HCEC 1CT (cell line): ENCODE measurements at places on chromosomes 1 and 21.

- DNase-seq: peak; percentile 49
Measured at GRCh38 chr1:87961992-87962391, 633.3 kb downstream of the LMO4 start.

DNA sequence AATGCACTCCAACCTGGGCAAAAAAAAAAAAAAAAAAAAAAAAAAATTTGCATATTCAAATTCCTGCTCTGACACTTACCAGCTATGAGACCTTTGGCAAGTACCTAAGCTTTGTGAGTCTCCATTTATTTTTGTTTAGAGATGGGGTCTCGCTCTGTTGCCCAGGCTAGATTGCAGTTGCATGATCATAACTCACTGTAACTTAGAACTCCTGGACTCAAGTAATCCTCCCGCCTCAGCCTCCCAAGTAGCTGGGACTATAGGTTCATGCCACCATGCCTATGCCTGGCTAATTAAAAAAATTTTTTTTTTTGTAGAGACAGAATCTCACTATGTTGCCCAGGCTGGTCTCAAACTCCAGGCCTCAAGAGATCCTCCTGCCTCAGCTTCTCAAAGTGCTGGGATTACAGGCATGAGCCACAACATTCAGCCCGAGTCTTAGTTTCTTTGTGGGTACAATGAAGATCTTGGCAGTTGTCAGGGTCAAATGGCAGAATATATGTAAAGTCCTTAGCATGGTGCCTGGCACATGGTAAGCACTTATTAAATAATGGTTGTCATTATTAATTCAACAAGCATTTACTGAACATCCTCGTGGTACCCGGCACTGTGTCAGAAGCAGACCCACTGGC is 53.5 kb upstream of the TENT5B start:
- no peak for DNase-seq

DNA sequence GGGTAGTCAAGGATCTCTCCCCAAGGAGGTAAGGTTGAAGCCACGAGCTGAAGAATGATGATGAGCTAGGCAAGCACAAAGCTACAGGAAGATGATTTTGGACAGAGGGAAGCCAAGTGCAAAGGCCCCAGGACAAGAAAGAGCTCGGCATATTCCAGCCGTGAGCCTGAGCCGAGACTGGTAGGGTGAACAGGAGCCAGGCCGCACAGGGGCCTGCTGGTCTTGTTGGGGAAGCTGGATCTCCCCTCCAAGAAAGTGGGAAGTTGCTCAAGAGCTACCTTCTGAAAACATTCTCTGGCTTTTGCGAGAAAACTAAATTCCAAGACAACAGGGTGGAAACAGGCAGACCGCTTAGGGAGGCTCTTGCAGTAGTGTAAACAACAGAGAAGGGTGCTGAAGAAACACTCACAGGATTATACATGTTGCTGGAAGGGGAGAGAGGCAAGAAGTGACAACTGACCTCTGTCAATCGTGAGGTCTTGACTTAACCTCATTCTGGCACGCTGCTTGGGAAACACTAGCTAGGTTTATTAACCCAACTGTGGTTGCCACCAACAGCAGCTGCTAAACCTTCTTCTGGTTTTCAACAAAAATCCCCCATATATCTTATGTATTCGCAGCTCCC is 625.2 kb downstream of the SMYD3 start:
- no peak for DNase-seq

DNA sequence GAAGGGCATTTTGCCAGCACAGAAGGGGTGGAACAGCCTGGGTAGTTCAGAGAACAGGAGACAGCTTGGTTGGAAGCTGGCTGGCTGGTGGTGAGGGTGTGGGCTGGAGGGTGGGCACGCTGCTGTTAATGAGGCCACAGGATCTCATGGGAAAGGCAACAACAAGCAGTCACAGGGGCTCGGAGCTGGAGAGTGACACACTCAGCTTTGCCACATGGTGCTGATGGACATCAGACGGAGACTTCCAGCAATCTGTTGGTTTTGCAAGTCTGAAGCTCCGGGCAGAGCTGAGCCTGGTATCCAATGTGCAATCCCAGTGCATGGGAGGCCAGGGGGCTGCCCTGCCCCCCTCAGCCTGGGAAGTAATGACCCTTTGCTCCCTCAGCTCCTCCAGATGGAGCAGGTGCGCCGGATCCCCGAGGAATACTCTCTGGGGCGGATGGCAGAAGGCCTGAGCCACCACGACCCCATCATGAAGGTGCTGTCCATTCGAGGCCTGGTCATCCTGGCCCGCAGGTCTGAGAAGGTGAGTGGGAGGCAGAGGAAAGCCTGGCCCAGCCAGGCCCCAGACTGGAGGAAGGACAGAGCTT is 15.6 kb upstream of the TTC4 start:
- no peak for DNase-seq

DNA sequence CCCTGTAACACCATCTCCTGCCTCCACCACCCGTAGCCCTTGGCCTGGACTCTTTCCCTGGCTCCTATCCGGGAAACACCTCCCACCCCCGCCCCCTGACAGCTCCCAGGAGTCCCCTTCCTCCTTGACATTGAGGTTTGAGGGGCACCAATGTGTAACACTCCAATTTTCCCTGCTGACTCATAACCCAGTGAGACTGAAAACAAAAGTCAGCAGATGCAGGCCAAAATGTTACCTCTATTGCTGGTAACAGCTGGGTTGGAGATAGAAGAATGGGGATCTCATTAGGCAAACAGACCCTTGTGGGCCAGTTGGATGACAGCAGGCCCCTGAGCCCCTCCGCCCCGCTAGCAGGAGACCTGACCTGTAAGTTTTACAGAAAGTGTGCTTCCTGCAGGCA is 237.2 kb downstream of the KAZN start:
- DNase-seq: no peak

- DNase-seq: no peak
Measured at GRCh38 chr1:51729824-51730301, 113.0 kb downstream of the OSBPL9 start.

DNA sequence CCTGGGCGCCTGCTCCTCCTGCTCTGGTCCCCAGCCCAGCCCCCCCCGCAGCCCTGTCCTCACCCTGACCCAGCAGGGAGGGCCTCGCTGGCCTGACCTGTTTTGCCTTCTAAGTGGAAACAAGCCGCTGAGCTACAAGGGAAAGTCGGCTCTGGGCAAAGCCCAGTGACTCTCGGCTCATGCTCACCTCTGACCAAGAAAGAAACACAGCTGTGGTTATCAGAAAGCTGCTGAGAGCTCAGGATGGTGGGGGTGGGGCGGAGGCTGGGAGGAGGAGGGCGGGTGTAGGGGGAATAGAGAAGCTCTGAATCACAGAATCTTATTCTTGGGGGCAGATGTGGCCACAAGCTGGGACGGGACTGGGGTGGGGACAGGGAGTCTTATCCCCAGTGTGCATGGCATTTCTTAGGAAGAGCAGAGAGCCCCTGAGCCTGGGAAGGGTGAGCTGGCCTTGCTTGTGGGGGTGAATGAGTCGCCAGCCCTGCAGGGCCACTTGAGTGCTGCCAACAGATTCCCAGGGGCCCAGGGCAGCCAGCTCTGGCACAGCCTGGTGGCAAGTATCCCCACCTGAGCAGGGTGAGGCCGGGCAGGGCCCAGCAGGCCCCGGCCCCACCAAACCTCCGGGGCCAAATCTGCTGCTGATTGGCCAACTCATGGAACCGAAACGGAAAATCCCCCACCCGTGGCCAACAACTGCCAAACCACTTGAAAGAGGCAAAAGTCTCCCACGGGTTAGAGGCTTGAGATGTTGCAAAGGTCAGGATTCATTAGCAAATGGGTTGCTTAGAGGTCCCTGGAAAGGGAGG is 120.6 kb downstream of the SPSB1 start:
- DNase-seq: peak; percentile 87

DNA sequence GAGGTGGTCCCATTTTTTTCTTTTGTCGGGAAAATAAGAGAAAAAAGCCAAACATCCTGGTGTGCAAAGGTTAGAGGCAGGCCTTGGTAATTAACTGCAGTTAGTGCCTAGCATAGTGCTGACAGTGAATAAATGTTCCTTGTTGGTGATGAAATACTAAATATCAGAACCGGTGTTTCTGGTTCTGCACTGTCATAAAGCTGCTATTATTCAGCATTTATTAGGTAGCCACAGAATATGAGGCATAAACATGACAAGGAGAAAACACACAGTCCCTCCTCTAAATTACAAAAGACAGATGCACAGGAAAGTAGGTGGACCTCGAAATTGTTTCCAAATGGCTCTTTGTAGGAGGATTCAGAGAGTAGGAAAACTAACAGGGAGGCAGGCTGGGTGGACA is 122.0 kb upstream of the ADGRL2 start:
- no peak for DNase-seq

DNA sequence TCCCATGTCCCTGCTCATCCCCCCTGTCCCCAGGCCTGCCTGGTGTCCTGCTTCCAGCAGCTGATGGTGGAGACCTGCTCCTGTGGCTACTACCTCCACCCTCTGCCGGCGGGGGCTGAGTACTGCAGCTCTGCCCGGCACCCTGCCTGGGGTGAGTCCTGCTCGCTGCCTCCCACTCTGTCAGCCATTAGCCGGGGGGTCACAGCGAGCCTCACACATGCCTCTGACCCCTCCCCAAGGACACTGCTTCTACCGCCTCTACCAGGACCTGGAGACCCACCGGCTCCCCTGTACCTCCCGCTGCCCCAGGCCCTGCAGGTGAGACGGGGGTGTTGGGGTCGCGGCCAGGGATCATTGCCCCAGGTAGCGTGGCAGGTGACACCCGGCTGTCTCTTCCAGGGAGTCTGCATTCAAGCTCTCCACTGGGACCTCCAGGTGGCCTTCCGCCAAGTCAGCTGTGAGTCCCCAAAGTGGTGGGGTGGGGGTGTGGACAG is 10.0 kb downstream of the SCNN1D start:
- no peak for DNase-seq

- no peak for DNase-seq
Measured at GRCh38 chr21:45822429-45823099, 159.0 kb upstream of the COL6A1 start.

DNA sequence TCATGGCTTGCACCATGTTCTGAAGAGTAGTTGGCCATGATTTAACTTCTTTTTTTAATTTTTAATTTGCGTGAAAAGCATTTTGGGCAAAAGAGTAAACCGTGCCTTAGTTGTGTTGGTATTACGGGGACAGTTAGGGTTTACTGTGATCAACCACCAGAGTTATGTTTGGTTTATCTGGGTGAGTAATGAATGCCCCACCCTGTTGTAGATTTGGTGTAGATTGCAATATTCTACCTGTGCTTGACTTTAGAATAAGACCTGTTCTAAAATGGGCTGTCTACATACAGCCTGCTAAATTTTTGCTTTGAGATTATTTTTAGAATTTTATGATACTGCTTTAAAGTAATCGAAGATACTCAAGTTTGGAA is 1.4 kb downstream of the USP25 start:
- DNase-seq: no peak

DNA sequence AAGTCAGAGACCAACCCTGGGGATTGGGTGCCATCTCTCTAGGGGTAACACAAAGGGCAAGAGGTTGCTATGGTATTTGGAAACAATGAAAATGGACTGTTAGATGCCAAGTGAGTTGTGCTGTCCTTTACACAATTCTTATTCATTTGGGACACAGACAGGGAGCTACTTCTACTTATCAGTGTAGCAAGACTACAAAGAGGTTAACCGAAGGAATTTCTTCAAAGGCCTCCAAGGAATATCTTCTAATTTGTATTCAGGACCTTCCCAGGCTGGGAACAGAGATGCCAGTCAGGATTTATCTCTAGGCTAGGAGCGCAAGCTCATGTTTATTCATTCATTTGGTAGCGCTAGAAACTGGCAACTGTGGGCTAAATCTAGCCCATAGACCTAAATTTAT is 2.6 kb downstream of the NAXE start:
- no peak for DNase-seq

DNA sequence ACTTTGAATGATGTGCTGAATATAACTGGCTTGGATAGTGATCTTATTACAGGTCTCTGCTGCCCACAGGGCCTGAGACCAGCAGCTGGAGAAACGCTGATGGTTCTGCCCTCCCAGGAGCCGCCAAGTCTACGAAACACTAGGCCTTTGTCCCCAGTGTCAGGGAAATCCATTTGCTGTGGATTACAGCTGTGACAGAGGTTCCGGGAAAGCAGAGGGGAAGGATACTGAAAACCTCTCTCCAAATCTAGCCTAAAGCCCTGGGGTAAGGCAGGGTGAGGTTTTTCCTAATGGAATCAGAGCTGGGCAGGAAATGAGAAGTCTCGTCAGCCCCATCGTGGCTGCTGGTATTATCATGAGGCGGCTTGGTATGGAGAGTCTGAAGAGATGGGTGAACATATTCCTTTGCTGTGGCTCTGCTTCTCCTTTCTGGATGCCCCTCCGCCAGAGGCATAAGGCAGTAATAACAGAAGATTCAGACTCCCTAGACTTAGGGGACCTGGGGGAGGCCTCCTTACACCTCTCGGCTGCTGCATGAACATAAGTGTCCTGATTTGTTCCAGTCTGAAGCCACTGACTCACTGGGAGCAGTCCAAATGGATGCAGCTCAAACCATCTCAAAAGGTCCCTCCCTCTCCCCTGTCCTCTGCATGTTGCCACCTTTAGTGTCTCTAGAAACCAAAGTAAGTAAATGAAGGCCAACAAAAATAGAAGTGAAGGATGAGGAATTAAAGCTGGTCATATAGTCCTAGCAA is 48.1 kb downstream of the PHC2 start:
- DNase-seq: no peak

DNA sequence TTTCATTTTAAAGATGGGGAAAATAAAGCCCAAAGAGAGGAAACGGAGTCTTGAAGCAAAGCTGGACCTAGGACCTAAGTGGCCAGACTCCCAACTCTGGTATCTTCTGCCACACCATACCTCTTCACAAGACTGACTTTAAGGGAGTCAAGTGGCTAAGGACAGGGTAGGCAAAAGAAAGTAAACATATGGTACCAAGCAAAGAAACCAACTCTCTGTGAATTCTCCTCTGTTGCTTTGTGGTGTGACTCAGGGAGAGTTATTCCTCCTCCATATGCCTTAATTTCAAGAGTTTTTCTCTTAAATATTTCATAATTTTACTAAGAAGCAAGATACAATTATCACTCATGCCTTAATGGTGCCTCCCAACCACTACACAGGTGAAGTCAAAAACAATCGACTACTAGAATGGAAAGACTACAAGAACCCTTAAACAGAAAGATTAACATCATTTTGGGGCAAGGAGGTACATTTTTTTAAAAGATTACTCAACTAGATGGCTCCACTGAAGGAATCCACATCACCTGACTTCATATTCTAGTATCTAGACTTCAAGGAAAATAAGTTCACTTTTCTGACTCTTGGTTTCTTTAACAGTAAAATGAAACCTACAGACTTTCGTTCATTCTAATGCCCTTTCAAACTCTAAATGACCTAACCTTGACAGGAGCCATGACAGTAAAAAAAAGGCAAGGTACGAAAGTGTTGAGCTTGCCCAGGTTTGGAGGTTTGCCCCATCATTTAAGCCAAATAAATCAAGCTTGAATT is 44.2 kb downstream of the LUZP1 start:
- no peak for DNase-seq

- peak; percentile 26 for DNase-seq
Measured at GRCh38 chr1:30908696-30909364, at the start of gene SDC3. TSS of gene SDC3 (minus strand) at chr1:30908758. CDS start at chr1:30908586, 172 bp downstream.

- DNase-seq: peak; percentile 80
Measured at GRCh38 chr1:186155594-186155993, 219.5 kb downstream of the TPR start.

GRCh38 chr1:160891474-160891873 is 6.5 kb upstream of the ITLN1 start:
- DNase-seq: no peak
